ENCODE measurements at places on chromosomes 13 and 19.

DNA sequence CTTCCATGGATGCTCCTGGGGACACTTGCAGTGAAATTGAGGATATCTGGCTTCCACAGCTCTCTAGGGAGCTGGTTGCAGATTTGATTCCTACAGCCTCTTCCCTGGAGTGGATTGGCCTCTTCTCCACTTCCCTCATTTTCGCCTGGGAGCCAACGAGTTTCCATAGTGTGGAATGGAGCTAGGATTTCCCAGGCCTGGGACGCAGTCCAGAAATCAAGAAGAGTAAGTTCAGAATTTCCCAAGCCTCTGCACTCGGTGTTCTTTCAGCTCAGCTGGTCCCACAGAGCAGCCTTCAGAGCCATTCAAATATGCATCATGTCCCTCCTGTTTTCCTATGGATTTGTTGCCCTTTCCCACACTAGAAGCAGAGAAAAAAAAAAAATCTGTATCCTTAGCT lies 68.2 kb downstream of the RAP2A start:
- DNase-seq = no peak

GRCh38 chr19:5718579-5719273 lies 1.2 kb downstream of the LONP1 start:
- no peak for DNase-seq

DNA sequence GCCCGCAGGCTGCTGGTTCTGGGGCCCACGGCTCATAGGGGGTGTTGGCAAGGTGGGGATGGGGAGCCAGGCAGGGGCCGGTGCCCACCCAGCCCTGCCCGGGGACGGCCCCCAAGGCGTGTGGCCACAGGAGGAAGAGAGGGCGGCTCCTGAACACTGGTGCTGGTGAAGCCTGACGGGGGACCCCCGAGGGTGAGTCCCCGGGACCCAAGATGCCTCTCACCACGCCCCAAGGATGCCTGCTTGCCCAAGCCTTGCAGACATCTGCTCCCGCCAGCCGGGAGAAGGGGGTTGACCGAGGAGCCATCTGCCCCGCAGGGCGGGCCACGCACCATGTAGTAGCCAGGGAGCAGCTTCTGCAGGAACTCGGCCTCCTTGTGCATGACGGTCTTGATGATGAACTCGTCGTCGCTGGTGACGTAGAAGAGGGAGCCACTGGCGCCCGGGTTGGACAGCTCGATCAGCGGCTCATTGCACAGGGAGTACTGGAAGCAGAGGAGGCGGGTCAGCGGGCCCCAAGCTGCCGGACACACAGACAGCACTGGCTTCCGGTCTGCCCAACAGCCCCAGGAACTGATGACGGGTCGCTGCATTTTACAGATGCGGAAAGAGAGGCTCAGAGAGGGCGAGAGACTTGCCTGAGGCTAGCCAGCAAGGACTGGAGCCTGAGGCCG lies 29.6 kb upstream of the CACTIN start:
- no peak for DNase-seq

DNA sequence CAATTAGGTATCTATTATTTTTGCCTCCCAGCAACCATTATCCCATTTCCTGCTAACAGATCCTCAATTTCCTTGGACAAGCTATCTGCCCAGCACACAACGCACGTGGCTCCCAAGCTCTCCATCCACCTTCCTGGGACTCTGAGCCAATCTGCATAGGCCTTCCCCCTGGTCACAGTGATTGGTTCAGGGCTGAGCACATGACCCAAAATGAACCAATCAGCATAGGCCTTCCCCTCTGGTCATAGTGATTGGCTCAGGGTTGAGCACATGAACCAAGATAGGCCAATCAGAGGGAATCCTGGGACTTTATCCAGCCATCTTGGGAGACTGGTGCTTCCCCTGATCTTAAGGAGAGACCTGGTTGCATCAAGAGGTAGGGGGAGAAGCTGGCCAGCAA lies 5.8 kb downstream of the CPAMD8 start:
- no peak for DNase-seq

- no peak for DNase-seq
Observed at GRCh38 chr13:39599012-39599411, 4.0 kb downstream of the LHFPL6 start.

- no peak for DNase-seq
Observed at GRCh38 chr13:101305981-101306411, 110.3 kb downstream of the NALCN start.

DNA sequence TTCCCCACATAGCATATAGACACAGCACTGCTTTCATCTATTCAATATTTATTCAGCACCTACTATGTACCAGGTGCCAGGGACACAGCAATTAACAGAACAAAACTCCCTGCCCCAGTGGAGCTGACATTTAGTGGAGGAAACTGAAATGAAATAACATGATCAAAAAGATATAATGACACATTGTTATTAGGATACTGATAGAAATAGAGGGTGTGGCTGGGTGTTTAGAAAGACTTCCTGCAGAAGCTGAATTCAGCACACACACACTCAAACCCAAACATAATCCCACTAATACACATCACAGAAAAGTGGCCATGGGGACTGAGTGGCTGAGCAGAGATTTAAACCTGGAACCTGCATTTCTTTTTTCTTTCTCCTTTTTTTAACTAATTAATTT lies 3.8 kb upstream of the CDC37 start:
- DNase-seq = no peak

- DNase-seq = no peak
Observed at GRCh38 chr13:70580825-70581224, 472.6 kb upstream of the KLHL1 start.

Measured in spleen (tissue), 13 donors.